ENCODE measurements at places on chromosomes 6 and 20.
A peak's percentile ranks its signal among the peaks of the same experiment; 100 is the strongest.

DNA sequence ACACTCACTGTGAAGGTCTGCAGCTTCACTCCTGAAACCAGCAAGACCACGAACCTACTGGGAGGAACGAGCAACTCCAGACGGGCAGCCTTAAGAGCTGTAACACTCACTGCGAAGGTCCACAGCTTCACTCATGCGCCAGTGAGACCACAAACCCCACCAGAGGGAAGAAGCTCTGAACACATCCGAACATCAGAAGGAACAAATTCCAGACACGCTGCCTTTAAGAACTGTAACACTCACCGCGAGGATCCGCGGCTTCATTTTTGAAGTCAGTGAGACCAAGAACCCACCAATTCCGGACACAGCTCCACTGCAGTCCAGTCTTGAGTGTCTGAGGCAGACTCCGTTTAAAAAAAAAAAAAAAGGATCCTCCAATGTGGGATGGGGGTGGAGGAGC, 60.4 kb upstream of the ERVFRD-1 start:
- no peak for DNase-seq

- DNase-seq: no peak
Measured at GRCh38 chr6:19159561-19159960, 677.6 kb upstream of the ID4 start.

DNA sequence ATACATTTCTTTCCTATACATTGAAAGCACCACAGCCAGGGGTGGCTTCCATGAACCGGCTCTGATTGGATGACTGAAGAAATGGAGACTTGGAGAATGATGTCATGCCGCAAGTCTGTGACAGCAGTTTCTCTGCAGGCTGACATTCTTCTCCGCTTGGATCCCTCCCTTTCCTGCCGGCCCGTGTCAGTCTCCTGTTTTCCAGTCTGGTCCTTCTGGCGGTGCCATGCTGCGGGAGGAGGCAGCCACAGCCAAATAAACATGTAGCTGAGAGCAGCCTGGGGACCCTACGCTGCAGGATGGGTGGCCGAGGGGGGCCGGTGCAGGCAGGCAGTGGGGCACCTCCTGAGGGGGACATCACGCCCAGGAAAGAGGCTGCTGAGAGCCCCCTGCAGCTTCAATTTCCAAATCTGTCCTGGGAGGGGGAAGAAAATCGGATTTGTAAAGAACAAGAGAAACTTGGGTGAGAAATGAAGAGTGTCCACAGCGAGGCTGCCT, 178.0 kb downstream of the TAF4 start:
- no peak for DNase-seq

- DNase-seq: peak; percentile 24
Measured at GRCh38 chr20:8693709-8694108, 375.2 kb upstream of the PLCB4 start.

DNA sequence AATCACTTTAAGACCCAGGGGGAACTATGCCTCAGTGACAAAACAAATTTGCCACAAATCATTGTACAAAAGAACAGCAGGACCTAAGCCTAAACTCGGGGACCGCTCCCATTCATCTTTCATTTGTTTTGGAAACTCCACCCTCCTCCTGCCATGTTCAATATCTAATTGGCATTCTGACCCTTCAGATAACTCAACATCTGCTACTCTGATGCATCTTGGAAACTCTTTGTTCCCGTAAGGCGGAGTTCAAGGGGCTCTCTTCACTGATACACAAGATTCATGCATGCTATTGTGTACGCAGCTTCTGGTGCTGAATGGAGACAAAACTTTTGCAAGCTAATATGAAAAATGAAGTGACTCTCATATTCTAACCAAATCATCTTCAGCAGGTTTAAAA, 187.6 kb downstream of the ZFP64 start:
- DNase-seq: no peak

GRCh38 chr20:37615340-37616109, 78.3 kb upstream of the CTNNBL1 start:
- peak; percentile 26 for DNase-seq

DNA sequence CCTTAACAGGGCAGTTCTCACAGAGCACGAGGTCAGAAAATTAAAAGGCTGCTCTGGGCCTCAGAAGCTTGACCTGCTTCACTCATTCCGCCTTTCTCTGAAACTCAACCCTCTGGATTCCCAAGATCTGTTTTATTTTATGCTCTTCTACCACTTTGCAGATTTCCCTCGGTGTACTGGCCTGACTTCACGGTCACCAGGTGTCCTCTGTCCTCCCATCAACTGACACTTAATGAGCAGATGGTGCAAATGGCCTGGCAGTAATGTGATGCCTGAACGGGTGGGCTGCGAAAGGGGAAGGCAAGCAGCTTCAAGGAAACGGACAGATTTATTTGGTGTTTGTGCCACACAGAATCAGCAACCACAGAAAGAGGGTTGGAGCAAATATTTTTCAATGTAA, 169.7 kb upstream of the TFAP2D start:
- no peak for DNase-seq

- no peak for DNase-seq
Measured at GRCh38 chr20:24833592-24833991, 115.5 kb upstream of the CST7 start.

DNA sequence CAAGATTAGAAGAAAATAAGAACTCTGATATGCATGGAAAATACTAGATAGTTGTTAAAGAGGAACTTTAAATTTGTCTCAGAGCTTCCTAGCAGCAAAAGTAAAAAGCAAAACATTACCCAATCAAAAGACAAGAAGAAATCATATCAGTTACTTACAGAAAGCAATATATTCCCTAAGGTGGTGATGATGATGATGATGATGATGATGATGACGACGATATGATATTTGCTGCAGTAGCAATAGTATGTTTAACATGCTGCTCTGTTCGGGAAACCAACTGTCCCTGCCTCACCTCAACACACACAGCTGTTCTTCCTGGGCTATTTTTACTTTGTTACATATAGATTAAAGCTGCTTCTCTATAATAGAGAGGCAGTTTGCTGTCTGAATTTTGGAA, 12.0 kb upstream of the TBX18 start:
- DNase-seq: no peak

GRCh38 chr6:41642090-41642959, 4.1 kb downstream of the MDFI start:
- no peak for DNase-seq

- no peak for DNase-seq
Measured at GRCh38 chr20:2900845-2901592, 27.7 kb downstream of the PTPRA start.

DNA sequence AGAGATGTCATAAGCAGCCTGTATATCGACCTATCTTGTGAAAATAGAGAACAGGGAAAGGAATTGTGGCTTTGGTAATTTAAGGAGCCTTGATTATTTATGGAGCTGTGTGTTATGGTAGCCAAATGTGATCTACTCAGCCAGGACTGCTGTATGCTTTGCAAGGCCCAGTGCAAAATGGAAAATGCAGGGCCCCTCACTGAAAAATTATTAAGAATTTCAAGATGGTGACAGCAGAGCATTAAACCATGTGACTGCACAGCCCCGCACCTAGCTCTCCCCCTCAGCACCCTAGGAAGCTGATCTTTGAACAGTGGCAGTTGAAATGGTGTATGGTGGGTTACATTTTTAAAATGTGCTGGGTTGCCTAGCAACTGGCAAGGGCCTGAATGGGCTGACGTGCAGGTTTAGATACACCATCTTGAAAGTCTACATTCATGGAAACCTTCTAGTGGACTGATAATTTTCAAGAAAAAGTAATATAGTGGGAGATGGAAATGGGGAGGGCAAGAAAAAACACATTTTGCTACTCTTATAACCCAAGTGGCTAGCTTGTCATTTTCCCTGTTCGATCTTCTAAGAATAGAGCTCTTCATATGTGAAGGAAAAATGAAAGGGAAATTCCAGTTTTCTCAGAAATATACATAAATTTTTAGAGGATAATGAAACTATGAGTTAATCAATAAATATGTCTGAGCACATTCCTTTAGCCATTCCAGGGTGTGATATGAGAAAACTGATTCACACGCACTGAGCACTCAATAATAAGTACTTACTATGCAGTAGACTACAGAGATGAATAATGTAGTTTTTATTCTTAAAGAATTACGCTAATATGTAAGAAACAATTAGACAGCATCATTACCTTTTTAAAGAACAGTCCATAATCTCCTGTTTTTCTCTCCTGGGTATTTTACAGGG, 208.0 kb downstream of the ARHGAP18 start:
- peak; percentile 31 for DNase-seq

DNA sequence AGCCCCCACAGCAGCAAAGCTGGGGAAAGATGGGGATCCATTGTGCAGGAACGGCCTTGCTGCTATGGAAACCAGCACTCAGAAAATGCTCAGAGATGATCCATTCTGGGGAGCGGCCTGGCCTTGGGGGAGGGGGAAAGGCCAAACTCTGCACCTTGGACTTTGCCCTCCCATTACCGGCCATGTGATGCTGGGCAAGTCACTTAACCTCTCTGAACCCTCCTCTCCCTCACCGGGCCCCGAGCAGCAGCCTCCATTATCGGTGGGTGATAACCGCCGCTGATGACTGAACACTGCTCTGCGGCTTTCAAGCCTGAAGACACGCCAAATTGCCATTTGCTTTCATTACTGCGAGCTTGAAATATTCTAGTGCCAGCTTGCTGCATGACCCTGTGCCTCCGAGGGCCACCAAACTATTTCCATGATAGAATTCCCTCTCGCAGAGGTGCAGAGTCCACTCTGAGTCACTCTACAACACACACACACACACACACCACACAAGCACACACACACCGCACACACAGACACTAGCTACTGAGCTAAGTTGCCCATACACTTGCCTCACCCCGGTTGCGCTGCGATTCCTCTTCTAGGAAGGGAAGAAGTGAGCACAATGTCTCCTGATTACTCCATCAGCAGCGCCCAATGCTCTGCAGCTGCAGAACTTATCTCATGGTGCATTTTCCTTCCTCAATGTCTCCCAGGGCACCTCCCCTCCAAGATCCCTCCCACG, 20.6 kb upstream of the SIRPA start:
- DNase-seq: peak; percentile 29

- DNase-seq: no peak
Measured at GRCh38 chr6:1445650-1446330, 56.4 kb downstream of the FOXF2 start.

Measured in cardiac fibroblast (primary cell).